Subcutaneous preadipocyte (primary cell): ENCODE measurements at places on chromosomes 11 and 22. TPM values are rescaled to one million over a fixed set of nuclear protein-coding genes. Genes with fewer than 3 reads are reported as not detected.

CEP126 gene
- total RNA-seq = 1.6 and 1.8 TPM in 2 replicates

KCNQ1OT1 gene
- 3.3 and 4.7 TPM in 2 replicates for total RNA-seq

FOLH1 gene
- 0.20 and 0.73 TPM in 2 replicates for total RNA-seq

ART1 gene
- not detected in 2 replicates for total RNA-seq

HORMAD2 gene
- not detected in 2 replicates for total RNA-seq
